ENCODE measurements at places on chromosomes 16 and 17.

DNA sequence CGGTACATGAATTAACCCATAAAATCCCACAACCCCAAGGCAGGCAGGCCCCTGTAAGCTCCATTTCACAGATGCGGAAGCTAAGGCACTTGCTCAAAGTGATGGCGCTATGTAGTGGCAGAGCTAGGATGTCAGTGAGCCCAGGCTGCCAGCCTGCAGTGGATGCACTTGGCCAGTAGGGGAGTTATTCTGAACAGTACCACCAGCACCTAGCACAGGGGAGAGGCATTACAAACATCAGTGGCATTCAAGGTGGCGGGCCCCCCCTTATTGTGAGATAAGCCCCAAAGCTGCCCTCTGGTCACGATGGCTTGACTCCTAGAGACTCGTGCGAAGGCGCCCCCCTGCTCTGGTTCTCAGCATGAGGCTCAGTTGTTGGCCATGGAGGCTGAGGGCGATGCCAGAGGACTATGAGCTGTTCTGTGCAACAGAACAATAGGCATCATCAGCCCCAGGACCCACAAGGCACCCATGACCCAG is 33.8 kb downstream of the GTF3C1 start:
- peak; percentile 17 for DNase-seq

DNA sequence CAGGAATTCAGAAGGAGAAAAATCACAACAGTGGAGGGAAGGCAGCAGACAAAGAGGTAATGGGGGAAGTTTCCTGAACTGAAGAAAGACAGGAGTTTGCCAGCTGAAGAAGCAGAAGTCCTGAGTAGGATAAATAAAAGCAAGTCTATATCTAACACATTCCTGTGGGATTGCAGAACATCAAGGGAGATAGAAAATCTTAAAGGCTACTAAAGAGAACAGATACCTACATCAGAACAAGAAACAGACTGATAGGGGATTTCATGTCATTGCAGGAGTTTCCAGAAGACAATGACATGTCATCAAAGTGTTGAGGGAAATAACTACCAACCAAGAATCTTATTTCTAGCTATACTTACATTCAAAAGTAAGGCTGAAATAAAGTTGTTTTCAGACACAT is 21.3 kb upstream of the CRYBA1 start:
- no peak for DNase-seq

GRCh38 chr17:79794659-79795511 is 2.0 kb downstream of the CBX8 start:
- DNase-seq: no peak

DNA sequence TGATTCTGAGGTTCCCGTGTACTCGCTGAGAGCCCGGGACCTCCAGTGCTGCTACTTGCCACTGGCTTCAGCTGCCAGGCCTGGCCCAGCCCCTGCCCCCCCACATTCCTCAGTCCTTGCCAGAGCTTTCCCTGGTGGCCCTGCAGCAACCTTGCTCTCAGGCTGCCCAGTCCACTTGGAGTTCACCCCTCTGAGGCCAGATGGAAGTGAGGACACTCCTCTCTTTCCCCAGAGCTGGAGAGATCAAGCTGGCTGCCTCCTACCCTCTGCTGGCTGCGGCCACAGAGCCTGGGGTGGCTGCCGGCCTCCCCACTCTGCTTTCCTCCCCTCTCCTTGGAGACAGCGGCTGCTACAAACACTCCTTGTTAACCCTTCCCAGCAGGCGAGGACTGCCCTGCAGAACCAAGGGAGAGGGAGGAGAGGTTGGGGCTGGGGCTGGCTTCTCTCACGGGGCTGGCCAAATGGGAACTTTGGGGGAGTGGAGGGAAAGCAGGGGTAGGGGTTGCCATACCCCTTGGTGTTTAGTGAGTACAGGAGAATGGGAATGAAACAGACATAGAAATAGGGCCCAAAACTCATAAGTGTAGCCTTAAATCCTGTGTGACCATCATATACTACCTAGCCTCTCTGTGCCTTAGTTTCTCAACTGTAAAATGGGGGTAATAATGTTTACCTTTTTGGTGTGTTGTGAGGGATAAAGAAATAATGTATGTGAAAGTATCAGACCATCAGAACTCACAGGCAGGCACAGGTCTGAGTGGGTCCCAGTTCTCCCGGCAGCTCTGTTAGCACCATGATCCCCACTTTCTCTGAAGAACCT is at the start of gene GAS2L2:
Gene GAS2L2, minus strand, starts transcription at position 295 of the 820 bp plus-strand sequence. CDS start 389 bp downstream, outside the sequence.
- no peak for DNase-seq

DNA sequence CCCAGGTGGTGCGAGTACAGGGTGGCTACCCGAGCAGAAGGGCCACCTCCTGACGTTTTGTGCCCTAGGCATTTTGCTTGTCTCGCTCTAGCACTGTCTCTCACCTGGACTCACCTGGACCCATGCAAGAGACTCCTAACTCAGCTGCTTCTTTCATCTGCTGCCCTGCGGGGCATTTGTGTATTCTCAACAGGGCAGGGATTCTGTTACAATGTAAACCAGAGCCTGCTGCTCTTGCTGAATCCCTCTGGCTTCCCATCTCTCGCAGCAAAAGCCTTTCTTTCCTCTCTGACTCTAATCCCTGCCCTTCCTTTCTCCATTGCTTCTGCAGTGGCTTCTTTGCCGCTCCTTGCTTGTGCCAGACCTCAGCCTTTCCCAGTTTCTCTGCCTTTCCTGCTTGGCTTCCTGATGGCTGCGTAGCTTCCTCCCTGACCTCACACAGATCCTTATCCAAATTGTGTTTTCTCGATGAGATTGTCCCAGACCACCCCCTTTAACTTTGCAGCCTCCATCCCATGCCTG is 10.2 kb downstream of the ARSG start:
- no peak for DNase-seq

DNA sequence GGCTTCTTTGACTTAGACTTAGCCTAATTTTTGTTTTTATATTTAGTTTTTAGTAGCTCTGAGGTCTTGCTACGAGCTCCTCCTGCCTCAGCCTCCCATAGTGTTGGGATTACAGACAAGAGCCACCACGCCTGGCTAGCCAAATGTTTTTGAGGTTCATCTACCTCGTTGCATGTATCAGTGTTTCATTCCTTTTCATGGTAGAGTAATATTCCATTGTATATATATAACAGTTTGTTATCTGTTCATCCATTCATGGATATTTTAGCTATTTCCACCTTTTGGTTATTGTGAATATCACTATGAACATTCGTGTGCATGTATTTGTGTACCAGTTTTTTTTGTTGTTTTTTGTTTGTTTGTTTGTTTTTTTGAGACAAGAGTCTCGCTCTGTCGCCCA is 12.2 kb downstream of the NOL11 start:
- DNase-seq: no peak

GRCh38 chr17:3982113-3982512 is 17.9 kb upstream of the ATP2A3 start:
- no peak for DNase-seq

DNA sequence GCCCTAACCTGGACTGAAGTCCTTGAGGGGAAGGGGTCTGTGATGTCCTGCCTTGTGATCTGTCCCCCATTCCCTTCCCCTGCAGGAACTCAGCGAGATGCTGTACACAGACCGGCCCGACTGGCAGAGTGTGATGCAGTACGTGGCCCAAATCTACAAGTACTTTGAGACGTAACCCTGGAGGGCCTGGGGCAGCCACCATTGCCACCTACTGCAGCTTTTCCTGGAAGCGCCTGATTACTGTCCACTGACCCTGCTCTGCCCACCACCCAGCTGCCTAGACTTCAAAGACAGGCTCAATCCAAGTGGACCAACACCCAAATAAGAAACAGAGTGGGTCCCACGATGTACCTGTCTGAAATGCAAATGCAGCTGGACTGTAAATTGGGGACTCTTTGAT is 153.4 kb downstream of the LGALS9B start:
- DNase-seq: no peak

DNA sequence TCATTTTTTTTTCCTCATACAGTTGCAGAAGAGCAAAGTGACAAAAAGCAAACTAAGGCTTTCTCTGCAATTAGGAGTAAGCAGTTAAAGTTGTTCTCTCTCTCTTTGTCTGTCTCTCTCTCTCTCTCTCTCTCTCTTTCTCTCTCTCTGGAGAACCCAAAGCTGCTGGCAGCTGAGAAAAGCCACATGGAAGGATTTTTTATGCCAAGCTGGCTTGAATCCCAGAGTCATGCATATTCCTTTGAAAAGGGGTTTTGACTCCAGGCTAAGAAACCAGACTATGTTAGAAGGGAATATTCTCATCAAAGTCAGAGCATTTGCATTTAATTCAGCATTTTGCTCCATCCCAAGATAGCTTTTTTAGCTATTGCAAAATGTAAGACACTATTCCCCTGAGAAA is 1114.2 kb upstream of the GOT2 start:
- no peak for DNase-seq

DNA sequence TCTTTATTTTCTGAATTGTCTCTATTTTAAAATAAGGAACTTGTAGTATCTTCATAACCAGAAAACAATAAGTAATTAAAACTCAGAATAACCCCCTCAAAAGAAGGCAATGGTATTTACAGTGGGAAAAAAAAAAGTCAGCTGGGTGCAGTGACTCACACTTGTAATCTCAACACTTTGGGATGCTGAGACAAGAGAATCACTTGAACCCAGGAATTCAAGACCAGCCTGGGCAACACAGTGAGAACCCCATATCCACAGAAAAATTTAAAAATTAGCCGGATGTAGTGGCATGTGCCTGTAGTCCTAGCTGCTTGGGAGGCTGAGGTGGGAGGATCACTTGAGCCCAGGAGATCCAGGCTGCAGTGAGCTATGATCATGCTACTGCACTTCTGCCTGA is 33.5 kb downstream of the ADAM11 start:
- no peak for DNase-seq

- no peak for DNase-seq
Observed at GRCh38 chr17:4512156-4513112, 13.8 kb downstream of the SPNS2 start.

DNA sequence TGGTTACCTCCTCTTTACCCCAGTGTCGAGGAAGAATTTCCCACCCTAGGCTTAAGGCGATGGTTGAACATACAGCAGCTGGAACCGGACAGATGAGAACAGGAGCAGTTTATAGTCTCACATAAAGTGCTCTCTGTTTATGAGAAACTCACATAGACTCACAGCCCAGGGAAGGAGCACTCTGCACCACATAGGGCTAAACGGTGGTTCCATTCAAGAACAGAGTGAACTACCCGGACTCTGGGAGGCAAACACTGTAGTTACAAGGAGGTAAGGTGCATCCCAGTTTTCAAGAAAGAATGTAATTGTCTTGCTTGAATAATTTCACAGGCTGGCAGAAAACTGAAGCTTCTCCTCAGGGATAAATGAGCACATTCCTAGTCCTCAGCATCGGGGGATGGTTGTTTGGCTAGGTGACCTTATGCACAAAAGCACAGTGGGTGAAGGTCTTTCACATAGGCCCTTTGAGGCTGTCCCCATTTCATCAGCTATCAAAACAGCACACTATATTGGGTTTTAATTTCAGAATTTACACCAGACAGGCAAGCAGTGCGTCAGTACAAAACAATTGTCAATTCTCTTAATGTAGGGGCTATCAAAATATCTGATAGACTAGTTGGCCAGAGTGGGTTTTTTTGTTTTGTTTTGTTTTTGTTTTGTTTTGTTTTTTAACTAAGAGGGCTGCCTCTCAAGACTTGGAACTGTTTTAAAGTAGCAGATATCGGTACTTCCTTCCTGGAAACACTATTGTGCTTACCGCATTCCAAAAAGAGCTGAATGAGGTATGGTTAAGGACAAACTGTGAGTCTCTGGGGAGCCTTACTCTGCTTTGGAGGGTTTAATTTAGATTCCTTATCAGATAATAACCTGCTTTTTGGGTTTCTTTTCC is 918.1 kb upstream of the CDH8 start:
- DNase-seq: no peak

- peak; percentile 56 for DNase-seq
Observed at GRCh38 chr16:27449434-27450195, 47.6 kb downstream of the IL21R start.

GRCh38 chr17:22669721-22670120 is 977.4 kb downstream of the KCNJ18 start:
- no peak for DNase-seq

DNA sequence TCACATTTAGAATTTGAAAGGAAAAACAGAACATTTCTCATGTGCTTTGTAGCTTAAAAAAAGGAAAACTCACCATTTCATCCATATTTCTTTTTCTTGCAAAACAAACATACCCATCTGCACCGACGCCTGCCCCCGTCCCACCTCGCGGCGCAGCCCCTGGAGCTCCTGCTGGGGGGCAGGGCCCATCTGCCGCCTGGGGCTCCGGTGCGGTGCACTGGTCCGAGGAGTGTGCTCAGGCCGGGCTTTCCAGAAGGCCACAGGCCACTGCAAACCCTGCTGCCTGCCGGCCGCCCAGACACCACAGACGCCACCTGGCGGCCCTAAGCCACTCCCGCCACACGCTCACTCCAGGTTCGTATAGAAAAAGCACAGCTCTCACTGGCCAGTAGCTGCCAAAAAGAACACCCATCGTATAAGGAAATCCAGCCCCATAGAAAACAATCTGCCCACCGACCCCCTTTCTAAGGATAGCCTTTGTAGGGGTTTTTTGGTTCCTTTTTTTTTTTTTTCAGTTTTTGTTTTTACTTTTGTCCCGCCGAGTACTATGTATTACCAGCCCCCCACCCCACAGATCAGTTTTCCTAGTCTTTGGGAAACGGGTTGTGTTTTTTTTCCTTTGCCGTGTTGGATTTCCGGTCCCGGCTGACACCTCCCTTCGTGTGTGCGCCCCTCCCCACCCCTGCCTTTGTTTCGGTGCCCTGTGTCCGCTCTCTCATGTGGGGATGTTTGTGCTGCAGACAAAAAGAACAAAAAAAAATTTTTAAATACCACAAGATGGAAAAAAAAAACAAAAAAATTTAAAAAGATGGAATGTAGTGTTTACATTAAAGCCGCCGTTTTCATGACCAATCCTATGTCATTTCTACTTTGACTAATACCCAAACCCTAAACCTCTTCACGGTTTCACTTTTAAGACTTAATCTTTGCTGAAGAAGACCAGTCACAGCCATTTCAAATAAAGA is 68.8 kb downstream of the AMFR start:
- DNase-seq: peak; percentile 44

- DNase-seq: no peak
Observed at GRCh38 chr17:62801553-62802114, 6.5 kb downstream of the MARCHF10 start.

DNA sequence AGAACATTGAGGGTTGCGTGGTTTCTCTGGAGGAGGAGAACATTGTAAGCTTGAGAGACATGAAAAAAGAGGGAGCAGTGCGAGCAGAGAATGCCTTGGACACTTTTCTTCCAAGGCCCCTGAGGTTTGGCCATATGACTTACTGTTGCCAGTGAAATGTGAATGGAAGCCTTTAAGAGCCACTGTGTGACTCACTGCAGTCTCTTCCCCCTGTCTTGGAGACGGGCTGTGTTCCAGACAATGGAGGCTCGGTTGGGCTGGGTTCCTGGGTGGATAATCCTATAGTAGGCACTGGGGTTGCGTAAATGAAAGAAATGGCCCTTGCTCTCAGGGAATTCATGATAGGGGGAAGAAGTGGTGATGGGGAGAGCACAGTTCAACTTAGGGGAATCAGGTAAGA is 75.5 kb downstream of the SHISA9 start:
- DNase-seq: no peak

DNA sequence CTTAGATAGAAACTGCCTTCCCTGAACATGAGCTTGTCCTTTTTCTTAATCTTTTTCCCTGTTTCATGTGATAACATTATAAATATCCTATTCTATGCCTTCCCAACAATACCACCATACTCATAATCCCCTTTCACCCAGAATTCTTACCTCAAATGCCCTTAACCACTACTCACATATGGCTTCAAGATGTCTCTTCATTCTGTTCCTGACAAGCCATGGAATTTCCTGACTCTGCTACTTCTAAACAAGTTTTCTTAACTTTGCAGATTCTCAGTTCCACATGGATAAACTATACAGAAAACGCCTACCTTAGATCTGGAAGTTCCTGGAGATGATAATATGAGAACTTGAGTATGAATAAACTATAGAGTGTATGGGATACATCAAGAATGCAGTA is 1217.8 kb downstream of the CDH8 start:
- no peak for DNase-seq

- no peak for DNase-seq
Observed at GRCh38 chr17:44121997-44122815, 1.2 kb downstream of the HDAC5 start.

Data from stimulated activated CD4-positive, alpha-beta T cell treated with anti-CD3 and anti-CD28 coated beads, Interleukin-4, amount 100 ng/mL, for 48 hours (primary cell).